ENCODE measurements at places on chromosomes 3 and 15.

DNA sequence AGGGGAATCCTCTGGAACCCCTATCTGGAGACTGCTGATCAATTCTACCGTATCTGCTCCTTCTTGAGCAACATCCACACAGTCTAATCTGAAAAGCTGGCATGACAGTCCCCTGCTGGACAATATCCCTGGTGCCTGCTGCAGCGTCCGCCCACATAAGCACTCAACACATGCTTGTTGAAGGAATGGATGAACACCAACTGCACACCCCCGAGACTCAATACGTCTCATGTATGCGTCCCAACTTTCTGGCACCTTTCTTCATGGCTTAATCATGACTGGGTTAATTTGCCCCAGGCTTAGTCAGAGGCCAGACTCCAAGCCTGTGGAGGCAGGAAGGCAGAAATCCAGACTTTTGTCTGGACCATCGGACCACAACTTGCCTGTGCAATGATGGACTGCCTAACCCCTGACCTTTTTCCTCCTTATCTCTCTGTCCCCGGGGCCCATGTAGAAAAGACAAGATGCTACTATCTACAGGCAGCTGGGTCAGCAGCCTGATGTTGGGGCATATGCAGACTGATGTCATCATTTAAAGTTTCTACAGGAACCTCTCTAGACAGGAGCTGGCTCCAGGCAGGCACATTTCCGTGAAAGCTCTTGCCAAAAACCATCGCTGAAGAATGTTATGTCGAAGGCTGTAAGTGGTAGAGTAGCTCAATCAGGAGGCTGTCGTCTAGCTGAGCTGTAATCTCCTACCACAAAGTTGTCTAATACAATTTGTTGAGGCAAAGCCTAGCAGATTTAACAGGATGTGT is 114.1 kb upstream of the TPM1 start:
- DNase-seq: no peak

GRCh38 chr3:185825639-185826481 is 1.0 kb upstream of the IGF2BP2 start:
- peak; percentile 70 for DNase-seq

DNA sequence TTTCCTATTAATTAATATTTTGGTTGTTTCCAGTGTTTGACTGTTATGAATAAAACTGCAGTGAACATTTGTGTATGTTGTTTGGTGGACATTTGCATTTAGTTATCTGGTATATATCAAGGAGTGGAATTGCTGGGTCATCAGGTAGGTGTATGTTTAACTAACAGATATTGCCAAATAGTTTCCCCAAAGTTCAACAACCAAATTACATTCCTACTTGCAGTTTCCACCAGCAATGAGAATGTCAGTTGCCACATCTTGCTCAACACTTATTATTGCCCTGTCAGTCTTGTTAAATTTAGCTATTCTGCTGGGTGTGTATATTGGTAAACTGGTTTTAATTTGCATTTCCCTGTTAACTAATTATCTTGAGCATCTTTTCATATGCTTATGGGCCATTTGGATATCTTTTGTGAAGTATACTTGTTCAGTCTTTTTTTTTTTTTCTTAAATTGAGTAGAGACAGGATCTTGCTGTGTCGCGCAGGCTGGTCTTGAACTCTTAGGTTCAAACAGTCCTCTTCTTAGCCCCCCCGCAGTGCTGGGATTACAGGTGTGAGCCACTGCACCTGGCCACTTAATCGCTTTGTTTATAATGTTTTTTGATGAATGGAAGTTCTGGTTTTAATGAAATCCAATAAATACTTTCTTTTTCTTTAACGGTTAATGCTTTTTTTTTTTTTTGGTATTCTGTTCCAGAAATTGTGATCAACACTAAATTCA is 7.9 kb downstream of the FEM1B start:
- no peak for DNase-seq

GRCh38 chr15:64236156-64236894 is 73.5 kb upstream of the PPIB start:
- no peak for DNase-seq

- DNase-seq: no peak
These were observed 17.4 kb upstream of the BDH1 start for GRCh38 chr3:197573048-197573767.

DNA sequence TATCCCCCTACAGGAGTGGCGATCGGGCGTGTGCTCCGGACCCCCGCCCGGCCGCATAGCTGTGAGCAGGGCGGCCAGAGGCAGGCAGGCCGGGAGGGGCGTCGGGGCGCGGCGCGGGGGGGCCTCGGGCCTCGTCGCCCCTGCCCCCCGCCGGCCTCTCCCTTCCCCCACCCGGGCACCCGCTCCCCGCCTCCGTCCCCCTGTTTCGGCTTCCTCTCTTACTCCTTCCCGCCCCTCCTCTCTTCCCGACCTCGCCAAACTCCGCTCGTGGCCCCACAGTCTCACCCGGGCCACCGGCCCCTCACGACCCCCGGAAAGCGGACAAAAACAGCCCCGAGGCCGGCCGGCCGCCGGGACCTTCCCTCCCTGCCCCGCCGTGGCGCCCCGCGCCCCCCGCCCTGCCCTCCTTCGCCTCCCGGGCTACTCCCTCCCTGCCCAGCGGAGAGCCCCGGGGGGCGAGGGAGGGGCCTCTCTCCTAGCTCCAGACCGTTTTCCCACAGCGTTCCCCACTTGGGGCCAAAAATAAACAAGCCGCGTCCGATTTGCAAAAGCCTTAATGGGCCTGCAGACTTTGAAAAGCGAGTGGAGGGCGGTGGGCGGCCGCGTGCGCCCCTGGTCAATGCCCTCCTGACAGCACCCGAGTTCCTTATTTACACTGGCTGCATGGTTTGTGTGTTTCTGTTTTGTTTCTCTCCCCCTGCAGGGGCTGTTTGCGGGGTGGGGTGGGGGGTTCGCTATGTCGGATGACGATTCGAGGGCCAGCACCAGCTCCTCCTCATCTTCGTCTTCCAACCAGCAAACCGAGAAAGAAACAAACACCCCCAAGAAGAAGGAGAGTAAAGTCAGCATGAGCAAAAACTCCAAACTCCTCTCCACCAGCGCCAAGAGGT is 1.0 kb downstream of the UBE2E1 start:
- DNase-seq: peak; percentile 57

DNA sequence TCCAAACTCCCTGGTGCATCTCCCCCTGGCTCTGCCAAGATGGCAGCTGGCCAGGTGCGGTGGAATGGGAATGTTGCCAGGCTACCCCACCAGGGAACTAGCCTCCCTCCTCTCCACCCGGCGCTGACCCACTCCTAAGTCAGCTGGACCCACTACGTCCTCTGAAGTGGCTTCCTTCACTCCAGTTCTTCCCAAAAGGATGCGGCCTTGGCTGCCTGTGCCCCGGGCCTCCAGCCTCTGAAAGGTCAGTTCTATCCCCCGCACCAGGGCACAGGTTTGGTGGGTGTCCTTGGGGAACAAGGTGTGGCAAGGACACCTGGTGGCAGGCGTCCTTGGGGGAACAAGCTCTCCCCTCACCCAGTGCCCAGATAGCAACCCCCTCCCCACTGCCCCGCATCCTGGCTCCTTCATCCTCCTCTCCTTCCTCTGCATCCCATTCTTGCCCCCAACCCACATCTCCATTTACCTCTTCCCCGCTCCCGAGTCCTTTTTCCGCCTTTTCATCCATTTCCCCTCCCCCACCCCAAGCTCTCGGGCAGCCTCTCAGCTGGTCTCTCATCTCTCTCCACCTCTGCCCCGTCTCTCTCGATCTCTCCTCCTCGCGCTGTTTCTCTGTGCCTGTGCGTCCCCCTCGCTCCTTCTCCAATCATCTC is 54.0 kb downstream of the LHFPL4 start:
- DNase-seq: no peak

DNA sequence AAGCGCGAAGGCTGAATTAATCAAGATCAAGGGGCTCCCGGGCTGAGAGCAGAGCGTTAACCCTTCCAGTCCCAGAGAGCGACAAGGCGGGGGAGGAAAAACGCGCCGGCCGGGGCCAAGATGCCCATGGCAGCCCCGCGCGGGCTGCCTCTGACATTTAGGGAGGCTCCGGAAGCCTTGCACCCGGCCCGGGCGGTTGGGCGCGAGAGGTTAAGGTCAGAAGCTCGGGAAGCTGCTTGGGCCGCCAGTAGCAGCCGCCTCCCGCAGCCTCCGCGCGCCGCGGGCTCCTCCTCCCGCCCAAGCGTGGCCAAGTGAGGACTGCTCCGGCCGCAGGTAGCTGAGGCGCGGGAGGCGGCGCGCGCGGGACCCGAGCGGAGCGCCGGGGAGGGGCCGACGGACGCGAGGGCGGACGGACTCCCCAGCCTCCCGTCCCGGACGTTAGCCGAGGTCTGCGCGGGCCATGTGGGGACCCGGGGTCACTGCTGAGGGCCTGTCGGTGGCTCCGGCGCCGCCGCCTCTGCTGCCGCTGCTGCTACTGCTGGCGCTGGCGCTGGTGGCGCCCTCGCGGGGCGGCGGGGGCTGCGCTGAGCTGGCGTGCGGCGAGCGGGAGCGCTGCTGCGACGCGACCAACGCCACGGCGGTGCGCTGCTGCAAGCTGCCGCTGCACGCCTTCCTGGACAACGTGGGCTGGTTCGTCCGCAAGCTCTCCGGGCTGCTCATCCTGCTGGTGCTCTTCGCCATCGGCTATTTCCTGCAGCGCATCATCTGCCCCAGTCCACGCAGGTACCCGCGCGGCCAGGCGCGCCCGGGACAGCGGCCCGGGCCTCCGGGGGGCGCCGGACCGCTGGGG is at the start of gene C3orf80:
Gene C3orf80, plus strand, starts transcription at position 247 of the 850 bp plus-strand sequence. Its CDS starts 214 bp downstream, at position 461.
- peak; percentile 76 for DNase-seq

GRCh38 chr3:12452361-12453330 is 31.6 kb upstream of the TSEN2 start:
- no peak for DNase-seq

GRCh38 chr3:87771337-87772192 is 287.2 kb downstream of the CGGBP1 start:
- DNase-seq: peak; percentile 18

- no peak for DNase-seq
These were observed 9.4 kb downstream of the FAM81A start for GRCh38 chr15:59447367-59447766.

GRCh38 chr15:92033723-92034122 is 180.2 kb downstream of the SLCO3A1 start:
- DNase-seq: no peak

DNA sequence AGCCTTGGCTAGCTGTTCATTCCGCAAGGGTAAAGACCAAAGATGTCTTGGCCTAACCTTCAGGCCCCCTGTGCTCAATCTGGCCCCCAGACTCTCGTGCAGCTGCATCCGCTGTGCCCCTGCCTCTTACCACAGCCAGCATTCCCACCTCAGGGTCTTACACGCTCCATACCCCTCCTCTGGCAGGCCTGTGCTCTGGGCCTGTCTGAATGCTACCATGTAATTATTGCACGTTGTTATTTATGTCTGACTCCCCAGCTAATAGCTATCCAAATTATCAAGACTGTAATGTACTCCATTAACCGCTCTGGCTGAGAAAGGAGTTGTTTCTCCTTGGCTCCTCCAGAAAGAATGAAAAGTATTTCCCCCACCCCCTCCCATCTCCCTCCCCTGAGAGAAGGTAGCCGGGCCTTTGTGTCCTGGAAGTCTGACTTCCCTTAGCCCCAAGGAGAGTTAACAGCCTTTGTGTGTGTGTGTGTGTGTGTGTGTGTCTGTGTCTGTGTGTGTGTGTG is 54.5 kb upstream of the UBE2E1 start:
- DNase-seq: no peak

DNA sequence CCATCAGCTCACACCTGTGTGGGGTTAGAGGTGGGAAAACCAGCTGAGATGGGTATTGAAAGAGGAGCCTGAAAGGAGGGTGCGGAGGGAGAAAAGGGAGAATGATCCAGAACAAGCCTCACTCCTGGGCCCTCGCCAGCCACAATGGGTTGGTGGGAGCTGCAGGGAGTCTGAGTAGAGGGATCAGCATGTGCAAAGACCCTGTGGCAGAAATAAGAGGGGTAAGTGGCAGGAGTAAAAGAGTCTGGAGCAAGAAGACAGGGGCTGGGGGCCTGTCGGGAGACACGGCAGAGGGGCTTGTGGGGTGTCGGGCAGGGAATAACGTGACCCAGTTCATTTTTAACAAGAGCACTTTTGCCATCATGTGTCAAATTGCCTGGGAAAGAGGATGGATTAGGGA is 34.0 kb downstream of the CCDC33 start:
- DNase-seq: no peak

DNA sequence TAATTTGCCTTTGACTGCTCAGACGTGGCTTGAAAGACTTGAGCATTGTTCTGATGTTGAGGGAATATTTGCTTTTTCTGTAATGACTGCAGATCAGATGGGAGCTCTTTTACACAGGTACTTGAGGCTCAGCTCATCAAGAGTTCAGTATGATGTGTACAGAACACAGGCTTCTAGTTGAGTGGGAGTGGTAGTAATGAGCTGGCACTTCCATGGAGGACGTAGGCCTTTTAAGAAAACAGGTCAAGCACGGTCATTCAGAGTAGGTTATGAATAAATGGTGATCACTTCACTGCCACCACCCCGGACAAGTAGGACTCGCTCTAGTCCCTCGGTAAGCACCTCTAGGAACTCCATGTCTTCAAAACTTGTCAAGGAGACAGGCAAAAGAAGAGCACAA is 8.8 kb downstream of the EMC4 start:
- no peak for DNase-seq

GRCh38 chr3:66709532-66709931 is 208.7 kb upstream of the LRIG1 start:
- no peak for DNase-seq

DNA sequence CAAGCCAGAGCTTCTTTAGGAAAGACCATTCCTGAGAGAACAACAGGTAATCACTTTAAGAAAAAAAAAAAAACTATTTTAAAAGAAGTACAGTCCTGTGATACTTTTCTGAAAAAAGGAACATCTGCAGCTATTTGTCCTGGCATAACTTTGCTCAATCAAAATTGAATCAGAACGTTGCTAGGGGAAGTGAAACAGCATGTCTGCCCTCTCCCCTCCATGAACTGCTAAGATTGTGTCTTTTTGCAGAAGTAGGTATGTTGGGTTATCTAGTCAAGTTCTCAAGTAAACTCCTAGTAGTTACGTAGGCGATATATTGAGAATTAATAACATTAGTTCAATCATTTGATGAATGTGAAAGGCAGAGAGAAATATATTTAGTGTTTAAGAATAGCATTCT is 1013.3 kb downstream of the TUSC7 start:
- DNase-seq: no peak

DNA sequence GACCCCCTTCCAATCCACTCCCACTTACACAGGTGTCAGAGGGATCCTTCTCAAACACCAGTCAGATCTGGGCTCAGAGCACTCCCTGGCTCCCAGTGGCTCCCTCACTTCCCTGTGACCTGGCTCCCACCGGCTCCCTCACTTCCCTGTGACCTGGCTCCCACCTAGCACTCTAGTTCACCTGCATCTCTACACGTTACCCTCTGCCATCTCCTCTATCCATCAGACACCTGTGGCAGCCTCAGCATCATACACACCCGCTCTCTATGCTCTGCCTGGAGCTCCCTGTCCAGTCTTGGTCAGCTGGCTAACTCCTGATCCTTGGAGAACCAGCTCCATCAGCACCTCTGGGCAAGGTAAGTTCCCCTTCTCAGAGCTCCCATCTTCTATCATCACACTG is 5.6 kb downstream of the RPP25 start:
- no peak for DNase-seq

- DNase-seq: no peak
These were observed 92.3 kb upstream of the FHIT start for GRCh38 chr3:61343543-61343942.

Data from GM13976 (cell line).